ENCODE measurements at places on chromosomes 4 and X. TPM values are rescaled to one million over a fixed set of nuclear protein-coding genes. Genes with fewer than 3 reads are reported as not detected.

- DNase-seq = no peak
These were observed 15.2 kb downstream of the SLITRK2 start for GRCh38 chrX:145832796-145833195.

CSAG2 gene
- 0.52 TPM for polyA plus RNA-seq

GRCh38 chr4:98996056-98996764, 689 bp downstream of the METAP1 start:
- DNase-seq = no peak

DNA sequence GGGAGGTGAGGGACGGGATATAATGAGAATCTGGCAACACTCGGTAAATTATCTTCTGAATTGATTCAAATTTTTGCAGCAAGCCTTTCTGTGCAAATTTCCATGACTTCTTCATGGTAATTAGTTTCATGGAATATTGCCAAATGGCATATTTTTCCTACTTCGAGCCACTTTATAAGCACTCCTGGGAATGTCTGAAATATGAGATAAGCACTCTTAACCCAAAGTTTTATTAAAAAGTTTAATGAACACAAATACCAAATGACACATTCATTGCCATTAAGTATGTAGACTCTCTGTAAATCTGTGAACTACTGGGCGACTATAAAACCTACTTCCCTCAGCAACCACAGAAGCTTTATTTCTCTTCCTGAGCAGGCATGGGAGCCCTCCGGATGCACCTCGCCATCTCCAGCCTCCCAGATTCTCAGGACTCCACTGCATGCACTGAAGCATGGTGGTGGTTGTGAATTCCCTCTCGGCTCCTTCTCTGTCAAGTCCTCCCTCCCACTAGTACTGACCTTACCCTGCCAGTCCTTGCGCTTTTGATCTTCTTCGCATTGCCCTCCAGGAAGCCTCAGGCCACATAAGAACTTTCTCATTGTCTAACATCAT, 154.4 kb upstream of the RPL34 start:
- DNase-seq = no peak

DNA sequence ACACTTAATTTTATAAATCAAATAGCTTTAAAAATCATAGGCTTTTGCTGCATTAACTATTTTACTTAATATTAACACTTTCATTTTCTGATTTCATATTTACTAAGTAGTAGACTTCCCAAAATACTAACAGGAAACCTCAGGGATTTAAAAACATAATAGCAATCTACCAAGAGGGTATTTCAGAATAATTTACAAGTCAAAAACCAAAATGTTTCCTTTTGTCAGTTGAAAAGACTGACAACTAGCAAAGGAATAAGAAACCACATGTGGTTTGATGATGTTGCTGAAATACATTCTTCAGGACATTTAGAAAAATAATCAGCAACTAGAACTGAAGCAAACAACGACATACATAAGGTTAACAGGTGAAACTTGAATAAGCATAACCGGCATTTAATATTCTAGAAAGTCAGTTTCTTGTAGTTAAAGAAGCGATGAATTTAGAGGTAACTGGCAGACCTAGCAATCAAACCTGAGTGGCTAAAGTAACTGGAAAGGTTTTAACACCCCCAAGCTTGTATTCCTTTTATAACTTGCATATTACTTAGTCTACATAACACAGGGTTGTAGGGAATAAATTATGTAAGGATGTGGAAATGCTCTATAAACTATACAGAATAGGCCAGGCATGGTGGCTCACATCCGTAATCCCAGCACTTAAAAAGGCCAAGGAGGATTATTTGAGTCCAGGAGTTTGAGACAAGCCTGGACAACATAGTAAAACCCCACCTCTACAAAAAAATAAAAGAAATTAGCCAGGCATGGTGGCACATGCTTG, 40.0 kb downstream of the DHX15 start:
- DNase-seq = no peak

TRIM60 gene
- polyA plus RNA-seq = not detected

DNA sequence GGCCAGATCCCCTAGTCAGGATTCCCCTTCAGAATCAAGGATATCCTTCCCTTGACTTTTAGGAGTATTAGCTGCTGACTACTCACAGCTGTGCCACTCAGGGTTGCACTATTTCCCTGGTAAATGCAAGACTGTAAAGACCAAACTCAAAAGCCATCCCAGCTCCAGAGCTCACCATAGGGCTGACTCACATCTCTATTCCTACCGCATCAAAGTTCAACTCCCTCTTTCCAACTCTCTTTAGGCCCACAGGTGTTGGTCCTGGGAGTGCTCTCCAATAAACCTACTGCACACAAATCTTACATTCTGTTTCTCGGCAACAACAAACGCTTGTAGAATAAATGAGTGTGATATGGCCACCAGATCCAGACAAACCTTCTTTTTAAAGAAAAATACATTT, 109.6 kb downstream of the PPP3CA start:
- no peak for DNase-seq

RBM47 gene
- polyA plus RNA-seq = 13.1 TPM

MAGEC2 gene
- not detected for polyA plus RNA-seq

GRCh38 chrX:151031391-151031975, 48.3 kb downstream of the HMGB3 start:
- DNase-seq = no peak

GRCh38 chrX:152950786-152951185, 43.1 kb downstream of the PNMA5 start:
- no peak for DNase-seq

- DNase-seq = no peak
These were observed 14.2 kb downstream of the DHRSX start for GRCh38 chrX:2486476-2487133.

DNA sequence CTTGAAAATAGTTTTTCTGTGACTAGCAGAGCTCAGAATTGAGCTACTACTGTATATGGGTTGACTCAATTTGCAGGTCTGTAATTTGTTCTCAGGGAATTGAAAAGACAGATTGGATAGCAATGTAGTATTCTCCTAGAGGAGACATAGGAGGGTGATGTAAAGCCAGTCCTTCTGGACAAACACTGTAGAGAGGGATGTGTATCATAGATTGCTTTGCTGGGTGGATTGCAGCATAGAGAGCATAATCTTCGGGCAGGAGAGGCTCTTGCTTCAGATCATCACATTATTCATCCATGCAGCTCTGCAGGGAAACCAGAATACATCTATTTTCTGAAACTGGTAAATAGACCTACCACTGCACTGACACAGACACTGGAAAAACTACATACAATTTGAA, 1110.5 kb downstream of the RAPGEF2 start:
- DNase-seq = no peak

SPANXN4 gene
- polyA plus RNA-seq = not detected

DNA sequence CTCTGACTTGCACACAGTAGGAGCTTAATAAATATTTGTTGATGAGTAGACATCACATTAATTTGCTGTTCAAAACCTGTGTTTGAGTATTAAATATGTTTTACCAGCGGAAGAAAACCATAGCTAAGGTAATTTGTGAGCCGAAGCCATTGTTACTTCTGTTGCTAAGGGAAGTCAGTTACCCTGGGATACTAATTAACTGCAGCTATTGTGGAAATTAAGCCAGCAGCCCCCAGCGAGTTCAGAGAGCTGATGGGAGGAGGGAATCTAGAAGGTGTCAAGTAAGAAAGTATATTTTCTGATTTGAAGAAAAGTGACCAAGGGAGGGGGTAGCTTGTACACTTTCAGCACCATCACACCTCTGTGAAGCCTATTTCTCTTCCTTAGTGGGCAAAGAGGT, 76.7 kb upstream of the IGSF1 start:
- no peak for DNase-seq

DNA sequence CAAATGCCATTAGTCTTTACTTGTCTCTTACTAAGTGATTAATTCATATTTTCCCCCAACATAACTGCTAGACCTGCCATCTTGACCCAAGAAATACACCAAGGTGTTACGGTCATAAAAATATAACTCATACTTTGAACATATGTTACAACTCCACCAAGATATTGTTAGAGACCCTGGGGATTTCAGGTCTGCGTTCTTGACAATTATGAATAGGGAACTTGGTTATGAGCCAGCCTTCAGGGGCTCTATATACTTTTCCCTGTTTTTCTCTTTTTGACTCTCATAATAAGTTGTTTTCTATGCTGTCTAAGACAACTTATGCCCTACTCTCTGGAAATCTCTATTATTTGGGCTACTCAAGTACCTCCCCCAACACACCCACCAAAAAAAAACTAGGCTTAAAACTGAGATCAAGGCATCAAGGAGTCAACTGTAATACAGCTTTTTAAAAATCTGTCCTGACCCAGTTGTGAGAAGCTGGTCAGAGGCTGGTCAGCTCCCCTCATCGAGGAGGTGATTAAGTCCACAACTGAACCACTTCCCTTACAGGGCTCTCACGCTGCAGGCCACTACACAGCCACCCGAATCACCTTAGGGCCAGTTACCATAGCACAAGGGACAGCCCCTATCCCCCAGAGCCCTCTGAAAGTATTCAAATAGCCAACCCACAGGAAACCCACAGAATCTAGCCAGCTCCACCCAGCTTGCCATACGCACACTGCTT, 10.5 kb upstream of the TLR3 start:
- no peak for DNase-seq

- DNase-seq = no peak
These were observed 261.5 kb upstream of the FTHL17 start for GRCh38 chrX:31333165-31333831.

DNA sequence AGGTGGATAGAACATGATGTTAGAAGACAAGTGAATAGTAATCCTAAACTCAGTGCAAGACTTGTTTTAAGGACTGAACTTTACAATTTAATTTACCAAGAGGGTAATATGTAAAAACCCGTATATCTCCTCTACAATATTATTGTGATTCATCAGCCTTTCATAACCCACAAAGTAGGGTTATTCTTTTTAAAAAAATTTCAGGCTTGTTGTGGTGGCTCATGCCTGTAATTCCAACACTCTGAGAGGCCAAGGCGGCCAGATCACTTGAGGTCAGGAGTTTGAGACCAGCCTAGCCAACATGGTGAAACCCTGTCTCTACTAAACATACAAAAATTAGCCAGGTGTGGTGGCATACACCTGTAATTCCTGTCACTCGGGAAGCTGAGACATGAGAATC, 7.2 kb downstream of the IBSP start:
- DNase-seq = no peak

SMR3B gene
- polyA plus RNA-seq = 1.1 TPM

- DNase-seq = no peak
These were observed 17.7 kb upstream of the SLC7A11 start for GRCh38 chr4:138259824-138260223.

DNA sequence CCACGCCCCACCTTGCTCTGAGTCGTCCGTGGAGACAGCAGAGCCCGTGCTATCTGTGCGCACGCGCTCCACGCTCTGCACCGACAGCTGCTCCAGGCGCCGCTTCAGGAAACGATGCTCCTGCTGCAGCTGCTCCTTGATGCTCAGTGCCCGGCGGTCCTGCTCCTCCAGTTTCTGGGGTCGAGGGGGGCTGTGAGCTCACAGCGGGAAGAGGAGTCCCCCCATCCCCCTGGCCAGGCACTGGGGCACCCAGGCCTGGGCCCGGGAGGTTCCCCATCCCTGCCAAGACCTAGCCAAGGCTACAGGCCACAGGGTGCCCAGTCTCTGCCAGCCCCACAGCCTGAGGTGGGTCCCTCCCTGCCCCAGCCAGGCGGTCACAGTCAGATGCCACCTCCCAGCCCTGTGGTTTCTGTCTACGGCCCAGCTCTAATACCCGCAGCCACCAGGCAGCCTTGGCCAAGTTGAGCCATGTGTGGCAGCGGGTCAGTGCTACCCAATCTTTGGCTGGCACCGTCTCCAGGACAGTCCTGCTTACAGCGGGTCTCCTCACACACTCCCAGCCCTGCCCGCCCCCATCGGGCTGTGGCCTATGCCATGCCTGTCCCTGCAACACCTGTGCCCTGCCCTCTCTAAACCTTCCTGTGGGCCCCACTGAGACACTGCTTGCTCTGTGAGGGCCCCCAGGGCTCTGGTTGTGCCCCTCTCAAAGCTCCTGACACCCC, 9.3 kb upstream of the HAUS3 start:
- no peak for DNase-seq

DNA sequence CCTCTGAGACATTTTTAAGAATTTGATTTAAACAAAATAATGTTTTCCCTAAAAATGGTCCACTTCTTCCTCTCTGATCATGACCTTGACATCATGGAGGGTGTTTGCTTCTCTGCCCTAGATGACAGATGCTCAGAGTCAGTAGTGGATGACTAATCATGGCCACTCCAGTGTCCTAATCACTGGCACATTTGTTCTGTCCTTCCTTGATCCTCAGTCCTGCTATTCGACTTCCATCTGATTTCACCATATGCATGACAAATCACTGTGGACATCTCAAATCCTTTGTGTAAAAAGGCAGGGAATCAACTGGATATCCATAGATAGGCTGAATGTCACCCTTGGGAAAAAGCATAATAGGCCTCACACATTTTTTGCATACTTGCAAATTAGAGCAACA, 9.0 kb downstream of the CRMP1 start:
- no peak for DNase-seq

DNA sequence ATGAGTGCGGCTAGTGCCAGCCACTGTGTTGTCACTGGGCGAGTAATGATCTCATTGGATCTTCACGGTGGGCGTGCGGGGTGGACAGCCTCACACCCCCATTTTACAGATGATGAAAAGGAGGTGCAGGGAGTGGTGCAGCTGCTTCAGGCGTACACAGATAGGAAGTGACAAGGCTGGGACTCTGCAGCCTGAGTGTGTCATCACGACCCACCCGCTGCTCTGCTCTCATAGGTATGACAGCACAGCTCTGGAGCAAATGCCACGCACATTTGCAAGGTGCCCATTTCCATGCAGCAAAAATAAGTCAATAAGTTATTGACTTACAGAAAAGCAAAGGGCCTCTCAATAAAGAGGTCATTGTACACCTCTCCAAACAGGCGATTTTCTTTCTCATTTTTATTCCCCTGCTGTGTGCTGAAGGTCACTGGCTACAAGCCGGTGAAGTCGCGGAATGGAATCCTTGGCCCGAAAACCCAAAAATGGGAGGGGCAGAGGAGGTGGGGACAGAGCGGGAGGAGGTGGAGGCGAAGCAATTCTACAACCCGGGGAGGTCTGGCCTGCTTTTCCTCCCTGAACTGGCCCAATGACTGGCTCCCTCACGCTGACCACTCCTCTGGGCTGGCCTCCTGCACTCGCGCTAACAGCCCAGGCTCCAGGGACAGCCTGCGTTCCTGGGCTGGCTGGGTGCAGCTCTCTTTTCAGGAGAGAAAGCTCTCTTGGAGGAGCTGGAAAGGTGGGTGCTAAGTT, at the start of gene SOD3:
Gene SOD3, plus strand, starts transcription at position 658 of the 750 bp plus-strand sequence. CDS start 3,949 bp downstream, outside the sequence.
- no peak for DNase-seq

XPNPEP2 gene
- 0.62 TPM for polyA plus RNA-seq

- DNase-seq = no peak
These were observed 25.4 kb downstream of the ATP7A start for GRCh38 chrX:77935886-77936285.

DNA sequence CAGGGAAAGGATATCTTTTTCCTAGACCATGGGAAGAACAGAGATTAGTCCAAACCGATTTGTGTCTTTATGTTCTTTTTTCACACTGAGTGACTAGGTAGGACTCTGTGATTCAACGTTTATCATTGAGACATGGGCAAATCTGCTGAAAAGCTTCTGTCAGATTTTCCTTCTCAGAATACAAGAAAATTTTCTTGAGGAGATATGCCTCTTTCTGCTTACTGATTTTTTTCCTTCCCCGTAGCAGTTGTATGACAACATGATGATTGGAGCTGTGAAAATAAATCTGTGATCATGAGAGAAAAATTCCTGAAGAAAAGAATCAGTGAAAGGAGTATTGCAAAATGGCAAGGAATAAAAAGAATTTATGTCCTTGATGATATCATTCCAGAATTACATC, 130.6 kb upstream of the FAT4 start:
- no peak for DNase-seq

DCHS2 gene
- 0.07 TPM for polyA plus RNA-seq

GRCh38 chr4:73142995-73143547, 73.6 kb upstream of the COX18 start:
- DNase-seq = no peak

MAGEB2 gene
- 0.05 TPM for polyA plus RNA-seq

TEX13D gene
- polyA plus RNA-seq = 0.37 TPM

Measured in thymus (tissue), 14 donors.